ENCODE measurements at places on chromosomes 7 and 10. TPM values are rescaled to one million over a fixed set of nuclear protein-coding genes. Genes with fewer than 3 reads are reported as not detected.

The AGAP5 gene
- total RNA-seq = 14.4 TPM

GRCh38 chr7:80472491-80473200 lies 39.2 kb downstream of the GNAT3 start:
- DNase-seq = no peak

GRCh38 chr7:101681170-101682007 lies 52.3 kb upstream of the MYL10 start:
- DNase-seq = no peak

DNA sequence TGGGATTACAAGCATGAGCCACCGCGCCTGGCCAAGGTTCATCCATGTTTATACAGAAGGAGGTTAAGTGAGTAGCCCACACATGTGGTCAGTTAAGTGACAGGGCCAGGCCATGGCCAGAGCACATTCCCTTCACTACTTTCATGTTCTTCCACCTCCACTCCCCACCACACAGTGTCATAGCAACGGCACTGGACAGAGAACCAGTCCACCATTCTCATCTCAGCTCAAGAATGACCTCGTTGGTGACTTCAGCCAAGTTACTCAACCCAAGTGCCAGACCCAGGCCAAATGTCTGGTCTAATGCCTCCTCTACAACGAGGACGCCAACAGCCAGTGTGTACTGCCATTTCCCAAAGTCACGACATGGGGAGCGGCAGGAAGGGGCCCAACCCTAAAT lies 62.4 kb downstream of the INHBA start:
- DNase-seq = no peak
